ENCODE measurements at places on chromosomes 13 and 19.

DNA sequence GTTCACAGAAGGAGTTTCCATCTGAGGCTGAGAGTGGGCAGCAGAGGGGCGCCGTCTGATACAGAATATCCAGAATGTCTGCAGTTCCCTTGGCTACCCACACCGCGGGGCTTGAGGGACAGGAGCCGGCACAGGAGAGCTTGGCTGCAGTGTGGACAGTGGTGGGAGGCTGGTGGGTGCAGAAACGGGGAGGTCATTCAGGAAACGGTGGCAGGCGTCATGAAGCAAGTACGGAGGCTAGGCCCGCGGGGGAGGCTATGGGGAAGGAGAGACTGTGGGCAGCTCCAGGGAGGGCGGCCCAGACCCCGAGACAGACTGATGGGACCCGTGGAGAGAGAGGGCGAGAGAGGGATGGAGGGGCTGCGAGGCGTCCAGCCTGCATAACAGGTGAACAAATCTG lies 55.2 kb upstream of the UQCRFS1 start:
- no peak for DNase-seq

GRCh38 chr13:109087916-109088623 lies 458.7 kb downstream of the MYO16 start:
- DNase-seq = no peak

GRCh38 chr13:102972191-102972590 lies 94.0 kb downstream of the SLC10A2 start:
- no peak for DNase-seq

DNA sequence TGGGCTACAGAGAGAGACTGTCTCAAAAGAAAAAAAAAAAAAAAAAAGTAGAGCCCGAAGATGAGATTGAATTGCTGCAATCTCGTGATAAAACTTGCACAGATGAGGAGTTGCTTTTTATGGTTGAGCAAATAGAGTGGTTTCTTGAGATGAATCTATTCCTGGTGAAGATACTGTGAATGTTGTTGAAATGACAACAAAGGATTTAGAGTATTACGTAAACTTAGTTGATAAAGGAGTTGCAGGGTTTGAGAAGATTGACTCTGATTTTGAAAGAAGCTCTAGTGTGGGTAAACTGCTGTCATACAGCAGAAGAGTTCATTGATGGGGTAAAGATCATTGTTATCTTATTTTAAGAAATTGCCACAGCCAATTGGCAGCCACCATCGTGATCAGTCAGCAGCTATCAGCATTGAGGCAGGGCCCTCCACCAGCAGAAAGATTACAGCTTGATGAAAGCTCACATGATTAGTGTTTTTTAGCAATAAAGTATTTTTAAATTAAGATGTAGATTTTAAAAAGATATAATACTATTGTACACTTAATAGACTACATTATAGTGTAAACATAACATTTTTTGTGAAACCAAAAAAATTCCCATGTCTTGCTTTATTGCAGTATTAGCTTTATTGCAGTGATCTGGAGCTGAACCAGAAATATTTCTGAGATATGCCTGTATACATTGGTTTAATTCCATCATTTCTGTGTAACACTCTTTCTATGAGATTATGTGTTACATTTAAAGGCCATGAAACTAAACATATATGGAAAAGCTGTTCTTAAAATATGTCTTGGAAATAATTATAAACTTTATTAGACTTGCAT lies 43.1 kb downstream of the ZMYM2 start:
- DNase-seq = no peak

Data from activated naive CD4-positive, alpha-beta T cell treated with Interleukin-2 at 50 U/mL for 16 hours (primary cell).